ENCODE measurements at places on chromosomes 5 and 9.

- DNase-seq = no peak
Observed at GRCh38 chr5:2656206-2656605, 95.3 kb downstream of the IRX2 start.

DNA sequence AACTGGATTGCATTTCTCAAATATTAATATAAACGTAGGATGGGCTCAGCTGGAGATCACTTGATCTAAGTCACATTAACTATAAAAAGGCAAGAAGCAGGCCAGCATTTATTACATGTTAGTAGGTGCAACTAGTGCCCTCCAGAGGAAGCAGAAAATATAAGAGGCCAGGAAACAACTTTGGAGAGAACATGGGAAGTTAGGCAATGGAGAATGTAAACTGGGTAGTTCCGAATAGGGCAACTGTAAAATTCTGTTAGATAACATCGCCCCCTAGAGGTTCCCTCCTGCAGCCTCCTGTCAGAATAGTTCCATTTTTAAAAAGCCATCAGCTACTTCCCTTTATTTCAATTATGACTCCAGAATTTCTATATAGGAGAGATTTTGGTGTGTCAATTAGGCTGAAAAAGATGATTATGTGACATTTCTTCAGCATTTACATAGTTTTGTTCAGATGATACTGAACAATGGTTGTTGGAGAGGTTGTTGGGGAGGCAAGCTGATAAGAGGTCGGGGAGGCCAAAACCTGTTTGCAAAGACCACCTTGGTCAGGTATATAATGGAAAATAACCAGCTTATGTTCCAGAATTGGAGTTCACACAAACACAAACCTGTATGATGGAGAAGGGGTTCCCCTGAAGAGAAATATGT is 22.4 kb downstream of the CCL28 start:
- DNase-seq = no peak

- no peak for DNase-seq
Observed at GRCh38 chr9:134220311-134220710, 55.9 kb upstream of the RNU6ATAC start.

- no peak for DNase-seq
Observed at GRCh38 chr9:116420993-116421538, 266.0 kb upstream of the TRIM32 start.

DNA sequence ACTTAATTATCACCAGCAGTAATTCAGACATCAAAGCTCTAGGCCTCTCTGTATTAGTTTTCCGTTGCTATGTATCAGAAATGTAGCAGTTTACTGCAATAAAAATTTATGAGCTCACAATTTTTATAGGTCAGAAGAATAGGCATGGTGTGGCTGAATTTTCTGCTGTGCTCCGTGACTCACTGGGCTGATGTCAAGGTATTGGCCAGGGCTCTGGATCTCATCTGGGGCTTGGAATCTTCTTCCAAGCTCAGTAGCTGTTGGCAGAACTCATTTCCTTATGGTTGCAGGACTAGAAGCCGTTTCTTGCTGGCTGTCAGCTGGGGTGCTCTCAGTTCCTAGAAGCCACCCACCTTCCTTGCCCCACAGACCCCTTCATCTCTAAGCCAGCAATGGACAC is 66.3 kb downstream of the PSAT1 start:
- no peak for DNase-seq

Data from activated CD8-positive, alpha-beta memory T cell treated with anti-CD3 and anti-CD28 coated beads for 48 hours (primary cell).